ENCODE measurements at places on chromosomes 13 and 19.

GRCh38 chr13:114248011-114248410, 13.3 kb downstream of the CDC16 start:
- no peak for DNase-seq

GRCh38 chr19:3599776-3600187, 6.9 kb downstream of the TBXA2R start:
- DNase-seq: no peak

GRCh38 chr19:39596911-39597310, 5.4 kb upstream of the LGALS13 start:
- DNase-seq: no peak

GRCh38 chr19:15471639-15472101, 7.3 kb upstream of the RASAL3 start:
- no peak for DNase-seq

- DNase-seq: no peak
These were observed 2.6 kb downstream of the MBNL2 start for GRCh38 chr13:97224544-97225300.

- no peak for DNase-seq
These were observed 133.8 kb downstream of the CRYL1 start for GRCh38 chr13:20391597-20392452.

GRCh38 chr13:90757127-90757680, 590.3 kb upstream of the MIR17HG start:
- no peak for DNase-seq

GRCh38 chr13:75736173-75736572, 100.0 kb downstream of the LMO7 start:
- DNase-seq: no peak

GRCh38 chr19:2494084-2494446, 18.1 kb downstream of the GADD45B start:
- no peak for DNase-seq

- no peak for DNase-seq
These were observed 30.9 kb downstream of the LAMP1 start for GRCh38 chr13:113327766-113328471.

GRCh38 chr13:80011448-80012212, 329.3 kb downstream of the SPRY2 start:
- no peak for DNase-seq

DNA sequence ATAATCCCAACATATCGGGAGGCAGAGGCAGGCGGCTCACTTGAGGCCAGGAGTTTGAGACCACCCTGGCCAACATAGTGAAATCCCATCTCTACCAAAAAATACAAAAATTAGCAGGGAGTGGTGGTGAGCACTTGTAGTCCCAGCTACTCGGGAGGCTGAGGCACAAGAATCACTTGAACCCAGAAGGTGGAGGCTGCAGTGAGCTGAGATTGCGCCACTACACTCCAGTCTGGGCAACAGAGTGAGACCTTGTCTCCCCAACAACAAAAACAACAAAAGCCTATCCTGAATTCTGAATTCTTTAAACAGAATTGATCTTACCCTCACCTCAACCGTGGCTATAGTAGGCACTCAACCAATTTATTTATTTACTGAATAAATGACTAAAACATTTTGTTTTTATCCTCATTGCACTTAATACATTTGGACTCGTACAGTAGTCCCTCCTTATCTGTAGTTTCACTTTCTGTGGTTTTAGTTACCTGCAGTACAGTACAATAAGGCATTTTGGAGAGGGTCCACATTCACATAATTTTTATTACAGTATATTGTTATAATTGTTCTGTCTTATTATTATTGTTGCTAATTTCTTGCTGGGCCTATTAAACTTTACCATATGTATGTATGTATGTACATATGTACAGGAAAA, 98.8 kb downstream of the TBC1D4 start:
- DNase-seq: no peak

GRCh38 chr13:87403748-87404432, 267.3 kb upstream of the SLITRK5 start:
- no peak for DNase-seq

- no peak for DNase-seq
These were observed 7.2 kb downstream of the GADD45B start for GRCh38 chr19:2483084-2483483.

GRCh38 chr19:15072930-15073647, 8.9 kb upstream of the OR1I1 start:
- no peak for DNase-seq

GRCh38 chr13:109955598-109955997, 169.2 kb upstream of the IRS2 start:
- DNase-seq: no peak

GRCh38 chr13:39349391-39349960, 253.5 kb downstream of the LHFPL6 start:
- DNase-seq: no peak
